Stimulated activated naive CD4-positive, alpha-beta T cell (primary cell): ENCODE measurements at places on chromosomes 13 and 19.

GRCh38 chr13:92362717-92363116 lies 863.9 kb upstream of the GPC6 start:
- DNase-seq: no peak

- DNase-seq: no peak
Measured at GRCh38 chr13:32824675-32825074, 191.5 kb upstream of the KL start.

GRCh38 chr19:10091370-10091687 lies 5.2 kb downstream of the SHFL start:
- no peak for DNase-seq

- no peak for DNase-seq
Measured at GRCh38 chr13:25908366-25908765, 143.4 kb downstream of the SHISA2 start.

DNA sequence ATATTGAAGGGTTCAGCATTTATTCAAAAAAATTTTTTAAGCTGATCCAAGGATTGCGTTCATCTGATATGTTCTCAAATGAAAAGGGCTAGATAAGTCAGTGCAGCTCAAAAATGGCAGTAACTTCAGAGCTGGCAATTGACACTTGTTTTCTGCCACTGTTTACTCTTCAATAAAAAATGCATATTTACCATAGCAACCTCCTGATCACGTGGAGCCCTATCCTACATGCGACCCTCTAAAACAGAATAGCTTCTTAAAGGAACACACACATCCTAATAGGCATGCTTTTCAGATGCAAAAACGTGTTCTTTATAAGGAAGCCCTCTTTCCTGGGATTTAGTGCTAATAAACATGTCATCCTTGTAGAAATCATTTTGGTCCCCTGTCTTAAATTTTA lies 150.2 kb downstream of the ZNF536 start:
- DNase-seq: no peak
